Left lung (tissue), 14 donors: ENCODE measurements at places on chromosomes 3 and 15.

DNA sequence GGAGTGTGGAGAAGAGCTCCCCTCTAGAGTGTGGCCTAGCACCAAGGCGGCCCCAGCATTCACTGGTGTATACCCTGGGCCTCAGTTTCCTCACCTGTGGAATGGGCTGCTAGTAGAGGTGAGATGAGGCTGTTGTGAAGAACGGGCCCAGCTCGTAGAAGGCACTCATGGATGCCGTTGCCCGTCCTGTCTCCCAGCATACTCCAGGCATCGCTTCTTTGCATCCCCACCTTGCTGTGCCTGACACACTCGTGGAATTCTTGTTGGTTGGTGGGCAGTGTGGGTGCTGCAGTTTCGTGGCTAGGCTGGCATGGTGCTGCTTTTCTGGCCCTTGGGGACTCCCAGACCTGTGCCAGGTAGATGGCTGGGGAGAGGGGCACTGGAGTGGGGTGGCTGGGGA lies 76.7 kb downstream of the SMAD6 start:
- DNase-seq: no peak

DNA sequence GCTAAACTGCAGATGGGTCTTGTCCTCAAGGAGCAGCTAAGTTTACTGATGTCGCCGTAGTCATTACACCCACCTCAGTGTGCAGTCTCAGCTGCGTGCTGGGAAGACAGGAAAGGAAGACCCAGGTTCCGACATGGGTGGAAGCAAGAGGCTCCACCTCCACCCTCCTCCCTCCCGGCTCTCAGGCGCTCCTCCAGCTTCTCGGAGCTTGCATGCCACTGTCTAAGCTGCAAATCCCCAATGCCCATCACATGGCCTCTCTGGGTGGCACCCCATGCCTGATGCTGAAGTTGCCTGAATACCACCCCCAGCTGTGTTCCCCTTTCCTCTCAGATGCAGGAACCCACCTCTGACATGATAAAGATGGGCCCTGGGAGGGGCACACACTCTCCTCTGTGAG lies 58.5 kb downstream of the MGLL start:
- DNase-seq: no peak

GRCh38 chr3:146217324-146217723 lies 33.6 kb downstream of the PLSCR4 start:
- DNase-seq: no peak

DNA sequence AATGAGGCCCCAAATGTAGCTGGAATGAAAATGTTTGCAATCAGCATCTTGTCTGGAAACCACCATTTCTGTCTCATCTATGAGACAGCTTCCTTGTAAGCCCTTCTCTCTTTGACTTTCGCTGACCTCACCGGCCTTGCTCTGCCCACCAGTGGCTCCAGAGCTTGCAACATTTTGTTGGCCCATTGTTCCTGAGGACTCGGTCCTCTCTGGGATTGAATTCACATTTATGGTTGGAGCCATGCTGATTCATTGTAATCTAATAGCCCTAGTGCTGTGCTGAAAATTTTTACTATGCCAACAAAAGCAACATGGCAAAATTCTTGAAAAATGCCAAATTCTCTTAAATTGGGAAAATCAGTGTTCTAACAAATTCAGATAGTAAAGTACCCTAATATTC lies 37.2 kb downstream of the ABHD5 start:
- no peak for DNase-seq

DNA sequence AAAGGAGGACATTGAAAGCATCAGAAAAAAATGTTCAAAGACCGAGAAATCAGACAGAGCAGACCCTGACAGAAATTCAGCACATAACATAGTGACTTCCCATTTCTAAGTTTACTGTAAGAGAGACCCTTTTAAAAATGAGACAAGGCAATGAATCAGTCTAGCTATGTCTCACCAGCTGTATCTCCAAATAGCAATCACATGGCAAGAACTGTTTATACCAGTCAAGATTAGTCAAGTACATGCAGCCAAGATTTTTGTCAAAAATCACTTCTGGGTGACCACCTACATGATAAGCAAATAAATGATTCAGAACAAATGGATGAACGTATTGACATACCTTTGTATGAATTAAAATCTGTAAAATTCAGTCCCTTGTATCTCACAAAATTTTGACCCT lies 138.0 kb downstream of the DTWD1 start:
- DNase-seq: no peak

- no peak for DNase-seq
These were observed 92.6 kb upstream of the ALDH1A3 start for GRCh38 chr15:100786901-100787566.

DNA sequence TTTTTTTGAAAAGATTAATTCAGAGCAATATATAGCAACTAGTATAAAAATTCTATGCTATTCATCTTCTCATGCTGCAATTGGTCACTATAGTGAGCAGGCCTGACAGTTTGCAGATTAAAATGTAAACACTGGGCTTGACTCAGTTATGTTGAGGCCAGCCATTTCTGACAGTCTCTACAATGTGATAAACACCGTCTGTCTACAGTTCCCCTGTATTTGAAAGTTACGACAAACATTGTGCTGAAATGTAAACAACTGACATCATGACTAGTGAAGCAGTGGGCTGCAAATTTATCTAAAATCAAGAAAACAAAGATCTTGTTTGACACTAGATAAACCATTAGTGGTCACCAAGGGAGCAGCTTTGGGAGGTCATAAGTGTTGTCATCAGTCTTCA lies 197.4 kb downstream of the ISL2 start:
- DNase-seq: no peak

DNA sequence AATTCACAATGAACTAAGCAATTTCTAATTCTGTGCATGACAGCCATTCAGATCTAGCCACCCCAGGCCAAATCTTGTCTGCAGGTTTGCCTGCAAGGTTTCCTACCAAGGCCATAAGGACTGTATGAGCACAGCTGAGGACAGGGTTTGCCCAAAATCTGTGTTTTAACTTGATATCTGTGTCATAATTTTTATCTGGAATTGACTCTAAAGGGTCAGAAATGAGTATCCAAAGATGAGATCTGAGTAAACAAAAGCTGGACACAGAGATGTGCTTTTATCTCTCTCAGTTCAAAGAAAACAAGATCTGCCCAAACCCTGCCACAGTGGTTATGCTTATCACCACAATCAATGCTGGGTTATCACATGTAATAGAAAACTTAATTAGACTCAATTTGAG lies 154.6 kb upstream of the COL8A1 start:
- DNase-seq: no peak

DNA sequence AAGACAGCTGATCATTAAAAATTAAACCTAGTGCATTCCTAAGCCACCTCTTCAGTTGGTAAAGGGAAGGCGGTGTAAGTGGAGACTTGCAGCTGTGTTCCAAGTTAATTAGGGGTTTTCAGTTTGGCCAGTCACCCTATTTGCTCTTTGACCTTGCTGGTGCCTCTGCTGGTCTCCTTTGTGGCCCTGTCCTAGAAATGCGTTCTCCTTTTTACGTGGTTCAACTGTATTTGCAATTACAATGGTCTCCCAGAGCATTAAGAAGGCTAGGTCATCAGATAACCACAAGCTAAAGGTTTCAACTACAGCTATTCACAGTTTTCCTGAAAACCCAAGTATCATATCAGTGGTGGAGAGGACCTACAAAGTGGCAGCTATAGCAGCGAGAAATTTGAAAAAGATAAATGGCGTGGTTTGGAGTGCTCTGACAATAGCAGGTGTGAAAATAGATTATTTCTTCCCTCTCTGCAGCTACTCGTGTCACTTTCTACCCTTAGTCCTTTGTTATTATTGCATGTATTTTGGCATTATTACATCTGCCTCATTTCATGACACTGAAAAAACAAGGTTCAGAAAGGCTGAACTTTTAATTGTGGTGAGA lies 203.5 kb upstream of the TBC1D5 start:
- no peak for DNase-seq

DNA sequence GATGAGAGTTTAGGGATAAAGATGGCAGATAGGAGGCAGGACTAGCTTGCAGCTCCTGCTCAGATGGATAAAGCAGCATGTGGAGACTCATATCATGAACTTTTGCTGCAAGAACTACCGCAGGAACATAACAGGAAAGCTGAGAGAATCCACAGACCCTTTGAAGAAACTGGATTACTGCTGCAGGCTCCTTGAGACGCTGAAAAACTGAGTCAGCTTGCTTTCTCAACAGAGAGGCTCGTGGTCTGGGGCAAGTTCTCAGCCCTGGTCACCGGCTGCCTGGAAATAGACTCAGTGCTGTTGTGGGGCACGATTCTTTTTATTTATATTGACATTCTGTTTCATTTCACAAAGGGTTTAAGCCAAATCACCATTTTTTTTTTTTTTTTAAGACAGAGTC lies 28.8 kb upstream of the TRIM59 start:
- DNase-seq: no peak

DNA sequence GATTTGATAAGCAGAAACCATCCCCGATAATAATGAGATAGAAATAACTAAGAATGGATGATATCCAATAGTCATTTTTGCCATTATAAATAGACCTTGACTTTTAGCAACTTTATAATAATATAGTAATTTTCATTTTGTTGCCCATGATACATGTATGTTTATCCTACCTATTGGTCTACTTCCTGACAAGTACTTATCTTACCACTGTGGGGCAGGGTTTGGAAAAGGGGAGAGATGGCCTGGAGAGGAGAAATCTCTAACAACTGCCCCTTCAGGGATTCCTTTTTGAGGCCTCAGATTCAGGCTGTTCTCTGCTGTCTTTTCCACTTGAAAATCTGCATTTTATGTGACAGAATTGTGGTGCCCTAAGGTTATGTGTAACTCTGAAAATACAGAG lies 42.2 kb downstream of the FAM98B start:
- DNase-seq: no peak

DNA sequence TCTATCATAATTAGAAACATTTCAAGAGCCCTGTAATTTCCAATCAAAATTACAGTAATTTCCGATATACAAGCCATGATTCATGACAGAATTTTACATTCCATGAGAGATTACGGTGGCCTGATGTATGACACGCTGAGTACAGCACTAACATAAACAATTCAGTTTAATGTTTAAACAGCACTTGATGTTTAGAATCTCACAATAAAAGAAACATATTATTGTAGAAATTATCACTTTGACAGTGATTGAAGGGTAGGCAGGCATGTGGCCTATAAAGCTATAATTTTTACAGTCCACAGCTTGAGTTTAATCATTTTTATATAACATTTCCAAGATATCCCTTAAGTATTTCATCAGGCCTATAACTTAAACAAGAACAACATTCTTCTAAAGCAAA lies 48.5 kb downstream of the SATB1 start:
- DNase-seq: no peak

- DNase-seq: no peak
These were observed 67.0 kb upstream of the LSAMP start for GRCh38 chr3:116512281-116512680.

DNA sequence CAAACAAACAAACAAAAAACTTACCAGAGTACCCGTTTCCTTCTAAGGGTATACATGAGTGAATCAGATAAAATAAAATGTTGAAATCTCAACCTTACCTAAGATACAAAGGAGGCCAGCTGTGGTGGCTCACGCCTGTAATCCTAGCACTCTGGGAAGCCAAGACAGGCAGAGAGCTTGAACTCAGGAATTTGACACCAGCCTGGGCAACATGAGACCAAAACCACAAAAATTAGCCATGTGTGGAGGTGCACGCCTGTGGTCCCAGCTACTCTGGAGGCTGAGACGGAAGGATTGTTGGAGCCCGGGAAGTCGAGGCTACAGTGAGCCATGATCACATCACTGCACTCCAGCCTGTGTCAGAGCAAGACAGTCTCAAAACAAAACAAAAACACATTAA lies 11.0 kb upstream of the FAM219B start:
- DNase-seq: no peak

- no peak for DNase-seq
These were observed 75.4 kb upstream of the RGMA start for GRCh38 chr15:93164409-93164808.

DNA sequence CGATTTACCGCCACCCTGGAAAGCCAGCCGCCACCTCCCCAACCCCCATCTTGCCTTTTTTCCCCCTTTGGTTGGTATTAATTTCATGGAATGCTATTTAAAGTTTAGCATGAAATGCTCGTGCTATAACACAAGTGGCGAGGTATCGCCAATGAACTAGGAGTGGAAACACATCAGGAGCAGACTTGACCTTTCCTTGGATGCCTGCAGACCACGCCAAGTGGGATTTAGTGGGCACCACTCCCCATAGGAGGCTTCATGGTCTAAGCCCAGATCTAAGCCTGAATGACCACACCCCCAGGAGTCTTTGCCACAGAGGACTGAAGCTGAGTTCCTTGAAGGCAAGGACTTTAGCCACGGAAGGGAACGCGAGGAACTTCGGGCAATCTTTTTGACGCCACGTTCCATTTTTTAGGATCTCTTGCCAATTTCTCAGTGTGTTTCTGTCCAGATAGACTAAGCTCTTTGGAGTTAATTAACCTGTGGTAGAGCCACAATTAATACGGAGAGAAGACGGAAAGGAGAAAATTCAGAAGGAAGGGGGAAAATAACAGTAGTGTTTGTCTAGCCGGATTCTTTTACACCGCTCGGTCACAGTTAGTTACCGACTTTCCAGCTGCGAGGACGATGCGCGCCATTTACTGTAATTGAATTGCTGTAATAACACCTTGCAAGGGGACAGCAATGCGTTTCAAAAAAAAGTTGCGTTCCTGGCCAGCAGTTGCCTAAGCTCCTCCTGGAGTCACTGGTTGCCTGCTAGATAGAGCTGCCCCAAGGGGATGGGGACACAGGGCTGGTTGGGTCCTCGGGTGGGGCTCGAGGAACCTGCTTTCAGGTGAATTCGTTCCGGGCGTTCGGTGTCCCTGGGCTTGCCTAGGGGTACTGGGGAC lies 37.1 kb downstream of the NR2F2 start:
- DNase-seq: no peak

DNA sequence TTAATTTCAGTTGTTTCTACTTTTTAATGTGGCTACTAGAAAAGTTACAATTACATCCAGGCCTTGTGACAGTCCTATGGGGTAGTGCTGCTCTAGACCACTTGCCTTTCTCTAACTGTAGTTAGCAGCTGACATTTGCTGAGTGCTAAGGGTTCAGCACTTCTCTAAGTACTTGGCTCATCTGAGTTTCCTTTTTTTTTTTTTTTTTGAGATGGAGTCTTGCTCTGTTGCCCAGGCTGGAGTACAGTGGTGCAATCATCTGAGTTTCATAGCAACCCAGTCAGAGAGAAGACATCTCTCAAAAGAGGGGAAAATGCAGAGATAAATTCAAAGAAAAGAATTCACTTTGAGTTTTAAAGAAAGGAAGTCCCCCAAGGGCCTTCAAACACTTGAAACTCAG lies 130.8 kb downstream of the MYLK start:
- no peak for DNase-seq

DNA sequence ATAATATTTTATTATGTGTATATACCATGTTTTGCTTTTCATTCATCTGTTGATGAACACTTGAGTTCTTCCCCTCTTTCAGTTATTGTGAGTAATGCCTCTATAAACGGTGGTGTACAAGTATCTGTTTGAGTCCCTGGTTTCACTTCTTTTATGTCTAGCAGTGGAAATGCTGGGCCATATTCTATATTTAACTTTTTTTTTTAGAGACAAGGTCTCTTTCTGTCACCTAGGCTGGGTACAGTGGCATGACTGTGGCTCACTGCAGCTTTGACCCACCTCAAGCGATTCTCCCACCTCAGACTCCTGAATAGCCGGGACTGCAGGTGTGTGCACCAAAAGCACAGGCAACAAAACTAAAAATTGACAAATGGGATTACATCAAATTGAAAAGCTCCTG lies 19.9 kb downstream of the GOLM2 start:
- no peak for DNase-seq
